Vagina (tissue), 2 donors: ENCODE measurements at places on chromosomes 11 and 22. TPM values are rescaled to one million over a fixed set of nuclear protein-coding genes. Genes with fewer than 3 reads are reported as not detected.

Gene PKNOX2
- total RNA-seq: 3.4 TPM

Gene UPK3A
- total RNA-seq: not detected

DNA sequence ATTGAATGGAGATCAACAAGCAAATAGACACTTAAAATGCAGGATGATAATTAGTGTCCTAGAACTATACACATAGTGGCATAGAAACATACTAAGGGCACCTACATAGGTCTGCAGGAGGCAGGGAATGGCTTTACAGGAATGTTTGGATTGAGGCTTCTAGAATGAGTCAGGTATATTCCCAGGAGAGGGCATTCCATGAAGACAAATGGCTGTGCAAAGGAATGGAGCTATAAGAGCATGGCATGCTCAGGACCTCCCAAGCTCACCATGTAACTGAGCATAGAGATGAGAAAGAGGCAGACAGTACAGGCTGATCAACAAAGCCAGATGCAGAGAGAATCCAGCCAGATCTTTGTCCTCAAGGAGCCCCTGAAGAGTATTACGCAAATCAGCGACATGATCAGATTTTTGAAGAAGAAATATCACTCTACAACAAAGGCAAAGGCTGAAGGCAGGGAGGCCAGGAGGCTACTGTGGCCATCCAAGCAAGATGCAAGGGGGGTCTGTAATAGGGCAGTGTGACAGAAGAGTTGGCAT is 211.1 kb upstream of the MTNR1B start:
- H3K27me3 ChIP-seq: no peaks in the 10 kb centered on the region
- no peaks in the 10 kb centered on the region for H3K4me1 ChIP-seq
- H3K27ac ChIP-seq: no peak overlapping the region
- no peak overlapping the region for H3K4me3 ChIP-seq
- no peak for DNase-seq

DNA sequence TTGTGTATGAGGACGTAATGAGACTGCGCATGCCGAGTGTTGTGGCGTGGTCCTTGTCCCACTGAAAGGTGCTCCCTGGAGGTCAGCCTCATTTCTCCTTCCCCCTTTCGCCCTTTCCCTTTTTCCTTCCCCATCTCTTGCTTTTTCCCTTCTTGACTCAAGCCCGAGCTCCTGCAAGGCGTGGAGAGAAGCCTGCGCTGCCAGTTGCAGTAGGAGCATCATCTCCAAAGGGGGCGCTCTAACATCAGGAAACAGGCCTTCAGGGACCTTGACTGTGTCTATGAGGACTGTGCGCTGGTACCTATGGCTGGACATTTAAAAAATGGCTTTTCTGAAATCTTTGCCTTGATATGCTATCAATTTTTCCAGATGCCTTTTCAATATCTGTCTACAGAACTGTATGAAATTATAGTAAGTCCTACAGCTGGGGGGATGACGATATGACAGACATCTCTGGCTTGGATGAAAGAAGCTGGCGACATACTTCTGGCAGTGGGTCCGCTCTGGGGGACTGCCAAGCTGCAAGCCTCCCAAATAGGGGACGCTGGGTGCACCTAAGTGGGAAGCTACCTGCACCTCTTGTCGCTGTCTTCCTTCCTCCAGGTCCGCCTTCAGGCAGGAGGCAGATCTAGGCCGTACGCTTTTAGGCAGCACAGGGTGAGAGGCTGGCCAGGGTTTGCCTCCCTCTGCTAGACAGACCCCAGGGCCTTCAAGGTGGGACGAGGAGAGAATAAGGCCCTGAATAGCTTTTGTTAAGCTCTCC is 96.5 kb downstream of the NXPE2 start:
- no peak overlapping the region for H3K4me3 ChIP-seq
- no peak for DNase-seq
- no peaks in the 10 kb centered on the region for H3K36me3 ChIP-seq
- no peaks in the 10 kb centered on the region for H3K4me1 ChIP-seq
- H3K27me3 ChIP-seq: no peaks in the 10 kb centered on the region

- H3K27ac ChIP-seq: peak overlapping the region; percentile 36
- H3K27me3 ChIP-seq: no peaks in the 10 kb centered on the region
These were observed 95.2 kb upstream of the BID start for GRCh38 chr22:17869285-17870096.

DNA sequence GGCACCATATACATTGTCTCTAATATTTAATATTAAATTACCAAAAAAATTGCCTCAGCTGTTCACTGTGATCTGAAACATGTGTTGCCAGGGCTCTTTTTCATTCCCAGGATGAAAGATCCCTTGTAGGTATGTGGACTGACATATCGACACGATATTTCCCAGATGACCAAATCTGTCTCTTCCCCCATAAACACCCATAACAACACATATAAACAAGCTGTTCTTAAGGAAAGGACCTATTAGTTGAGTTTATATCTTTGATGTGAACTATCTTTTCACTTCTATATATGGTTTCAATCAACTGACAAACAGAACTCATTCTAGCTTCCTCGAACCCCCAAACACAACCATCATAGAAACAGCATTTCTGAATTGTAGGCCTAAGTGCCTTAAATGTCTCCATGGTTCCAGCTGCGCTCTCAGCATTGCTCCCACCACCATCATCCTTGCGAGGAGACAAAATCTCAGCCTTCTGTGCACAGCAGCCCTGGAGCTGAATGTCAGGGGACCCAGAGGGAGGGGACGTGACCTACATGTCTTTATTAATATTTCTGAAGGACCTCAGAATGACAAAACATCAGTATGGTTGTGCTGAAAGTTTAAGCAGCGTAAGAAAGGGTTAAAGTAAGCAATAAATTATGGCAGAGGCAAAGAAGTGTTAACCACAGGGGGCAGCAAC is 67.0 kb downstream of the ETS1 start:
- DNase-seq: no peak
- peak overlapping the region; percentile 98 for H3K27ac ChIP-seq
- H3K4me1 ChIP-seq: peaks cover 46% of the 10 kb centered on the region

DNA sequence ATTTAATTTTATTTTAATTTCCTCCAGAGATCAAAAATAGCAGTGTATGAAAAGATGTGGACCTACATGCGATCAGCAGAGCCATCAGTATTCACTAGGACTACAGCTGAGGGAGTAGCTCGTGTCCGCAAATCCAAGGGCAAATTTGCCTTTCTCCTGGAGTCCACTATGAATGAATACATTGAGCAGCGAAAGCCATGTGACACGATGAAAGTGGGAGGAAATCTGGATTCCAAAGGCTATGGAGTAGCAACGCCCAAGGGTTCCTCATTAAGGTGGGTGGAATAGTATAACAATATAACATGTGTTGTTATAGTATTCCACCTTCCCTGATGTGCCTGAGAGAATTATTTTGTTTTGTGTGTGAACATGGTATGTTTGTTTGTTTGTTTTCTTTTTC is 88.3 kb downstream of the MSANTD4 start:
- no peak overlapping the region for H3K27ac ChIP-seq
- H3K27me3 ChIP-seq: no peaks in the 10 kb centered on the region
- no peak overlapping the region for H3K4me3 ChIP-seq
- no peaks in the 10 kb centered on the region for H3K36me3 ChIP-seq
- no peak for DNase-seq

- no peaks in the 10 kb centered on the region for H3K36me3 ChIP-seq
- no peak overlapping the region for H3K27ac ChIP-seq
- no peak for DNase-seq
- no peaks in the 10 kb centered on the region for H3K27me3 ChIP-seq
These were observed 555.7 kb upstream of the CADM1 start for GRCh38 chr11:116059919-116060318.

- H3K27me3 ChIP-seq: no peaks in the 10 kb centered on the region
- no peaks in the 10 kb centered on the region for H3K36me3 ChIP-seq
- peak overlapping the region; percentile 79 for H3K27ac ChIP-seq
- H3K4me1 ChIP-seq: peaks cover 55% of the 10 kb centered on the region
- no peak overlapping the region for H3K4me3 ChIP-seq
- no peak for DNase-seq
These were observed 120.1 kb upstream of the SLC5A12 start for GRCh38 chr11:26841818-26842473.

DNA sequence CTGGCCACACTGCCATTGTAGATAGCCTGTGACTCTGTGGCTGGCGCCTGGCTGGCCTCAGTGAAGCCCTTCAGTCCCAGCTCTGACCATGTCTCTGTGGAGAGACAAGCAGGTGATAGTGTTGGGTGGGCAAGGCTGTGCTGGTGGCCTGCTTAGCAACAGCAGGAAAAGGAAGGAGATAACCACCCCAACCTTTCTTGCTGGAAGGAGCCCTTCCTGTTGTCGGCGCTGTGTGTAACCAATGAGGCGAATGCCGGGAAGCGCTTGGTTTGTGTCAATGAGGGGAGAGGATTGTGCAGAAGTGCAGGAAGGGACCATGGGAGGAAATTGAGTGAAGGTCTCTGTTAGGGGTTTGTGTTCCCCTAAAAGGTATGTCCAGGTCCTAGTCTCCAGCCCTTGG is 27.3 kb downstream of the PARVB start:
- no peaks in the 10 kb centered on the region for H3K27me3 ChIP-seq
- H3K4me3 ChIP-seq: no peak overlapping the region
- no peaks in the 10 kb centered on the region for H3K36me3 ChIP-seq
- peaks cover 24% of the 10 kb centered on the region for H3K4me1 ChIP-seq
- DNase-seq: no peak

- H3K36me3 ChIP-seq: no peaks in the 10 kb centered on the region
- no peaks in the 10 kb centered on the region for H3K4me1 ChIP-seq
- no peak overlapping the region for H3K27ac ChIP-seq
- no peaks in the 10 kb centered on the region for H3K27me3 ChIP-seq
- no peak for DNase-seq
These were observed 59.7 kb upstream of the BARX2 start for GRCh38 chr11:129315781-129316579.

GRCh38 chr22:50523806-50524675 is 1.4 kb downstream of the SCO2 start:
- no peaks in the 10 kb centered on the region for H3K36me3 ChIP-seq
- H3K4me1 ChIP-seq: peaks cover 37% of the 10 kb centered on the region
- H3K27ac ChIP-seq: no peak overlapping the region
- H3K4me3 ChIP-seq: peak overlapping the region; percentile 84
